Stimulated activated CD8-positive, alpha-beta memory T cell treated with anti-CD3 and anti-CD28 coated beads, Interleukin-7, amount 100 ng/mL, for 1 hour (primary cell): ENCODE measurements at places on chromosomes 7 and 10.

DNA sequence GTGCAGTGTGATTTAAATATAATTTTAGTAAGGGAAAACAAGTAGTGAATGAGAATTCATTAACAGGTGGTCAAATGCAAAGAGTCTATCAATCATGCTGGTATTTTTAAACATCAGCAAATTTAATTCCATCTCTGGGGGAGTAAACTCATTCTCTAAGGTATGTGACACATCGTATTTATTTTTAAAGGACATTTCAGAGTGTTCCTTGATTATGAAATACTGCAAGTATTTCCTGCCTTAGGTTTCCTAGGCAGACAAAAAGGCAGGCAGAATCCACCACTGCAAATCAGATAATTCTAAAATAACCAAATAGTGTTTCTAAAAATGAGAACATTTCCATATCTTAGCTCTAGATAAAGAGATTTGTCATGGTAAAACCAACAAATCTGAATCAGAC lies 193.8 kb downstream of the LRRTM3 start:
- DNase-seq: no peak

GRCh38 chr10:73964743-73965142 lies 33.2 kb upstream of the VCL start:
- no peak for DNase-seq

GRCh38 chr7:43313628-43314378 lies 201.4 kb downstream of the HECW1 start:
- no peak for DNase-seq

- no peak for DNase-seq
Observed at GRCh38 chr10:93085272-93085859, 11.7 kb downstream of the CYP26A1 start.

DNA sequence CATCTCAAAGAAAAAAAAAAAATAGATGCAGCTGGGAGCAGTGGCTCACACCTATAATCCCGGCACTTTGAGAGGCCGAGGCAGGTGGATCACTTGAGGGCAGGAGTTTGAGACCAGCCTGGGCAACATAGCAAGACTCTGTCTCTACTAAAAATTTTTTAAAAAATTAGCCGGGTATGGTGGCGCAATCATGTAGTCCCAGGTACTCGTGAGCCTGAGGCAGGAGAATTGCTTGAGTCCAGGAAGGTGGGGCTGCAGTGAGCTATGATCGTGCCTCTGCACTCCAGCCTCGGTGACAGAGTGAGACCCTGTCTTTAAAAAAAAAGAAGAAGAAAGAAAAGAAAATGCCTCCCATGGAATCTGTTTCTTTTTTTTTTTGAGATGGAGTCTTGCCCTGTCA lies 31.9 kb downstream of the GTF2IRD1 start:
- DNase-seq: no peak

DNA sequence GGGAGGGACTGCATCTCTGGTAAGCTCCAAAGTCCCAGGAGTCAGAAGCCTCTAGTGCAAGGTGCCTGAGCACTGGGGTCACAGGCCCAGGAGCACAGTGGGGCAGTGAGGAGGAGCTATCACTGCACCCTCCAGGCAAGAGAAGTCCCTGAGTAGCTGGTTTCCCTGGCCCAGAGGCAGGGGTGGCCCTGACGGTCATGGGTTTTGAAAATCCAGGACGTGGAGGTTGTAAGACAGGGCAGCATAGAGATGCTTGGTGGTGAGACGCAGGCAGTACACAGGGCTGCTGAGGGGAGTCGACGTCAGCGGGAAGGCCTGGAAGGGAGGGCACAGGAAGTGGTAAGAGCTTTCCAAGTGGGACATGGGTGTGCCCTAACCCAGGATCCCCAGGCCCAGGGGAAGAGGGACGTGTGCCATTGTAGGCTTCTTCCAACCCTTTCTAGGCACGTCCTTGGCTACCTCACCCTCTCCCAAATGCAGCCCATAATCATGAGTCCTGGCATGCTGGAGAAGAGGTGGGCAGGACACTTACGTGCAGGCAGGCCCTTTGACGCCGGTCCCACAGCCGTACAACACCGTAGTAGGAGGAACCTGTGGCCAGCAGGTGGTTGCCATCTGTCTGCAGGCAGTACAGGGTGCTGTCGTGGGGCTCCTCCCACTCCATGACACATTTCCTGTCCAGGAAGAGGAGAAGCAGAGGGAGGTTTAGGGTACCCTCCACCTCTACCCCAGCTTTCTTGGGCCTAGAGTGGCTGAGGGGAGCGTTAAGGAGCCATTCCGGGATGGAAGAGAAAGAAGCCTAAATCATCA lies 23.2 kb downstream of the DPCD start:
- DNase-seq: no peak

DNA sequence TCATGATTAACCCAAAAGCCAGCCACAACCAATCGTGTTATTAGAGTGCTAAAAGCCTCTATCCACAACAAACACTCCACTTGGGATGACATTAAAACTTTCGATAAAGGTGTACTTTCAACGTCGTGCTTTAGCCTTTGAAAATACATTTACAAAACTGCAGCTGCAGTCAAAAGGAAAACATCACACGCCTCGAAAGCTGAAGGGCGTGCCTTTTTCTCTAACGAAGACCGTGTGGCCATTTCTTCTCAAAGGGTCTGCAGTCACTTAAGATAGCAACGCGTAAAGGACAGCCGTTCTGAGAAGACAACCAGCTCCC lies 1.1 kb downstream of the ARHGAP12 start:
- no peak for DNase-seq

DNA sequence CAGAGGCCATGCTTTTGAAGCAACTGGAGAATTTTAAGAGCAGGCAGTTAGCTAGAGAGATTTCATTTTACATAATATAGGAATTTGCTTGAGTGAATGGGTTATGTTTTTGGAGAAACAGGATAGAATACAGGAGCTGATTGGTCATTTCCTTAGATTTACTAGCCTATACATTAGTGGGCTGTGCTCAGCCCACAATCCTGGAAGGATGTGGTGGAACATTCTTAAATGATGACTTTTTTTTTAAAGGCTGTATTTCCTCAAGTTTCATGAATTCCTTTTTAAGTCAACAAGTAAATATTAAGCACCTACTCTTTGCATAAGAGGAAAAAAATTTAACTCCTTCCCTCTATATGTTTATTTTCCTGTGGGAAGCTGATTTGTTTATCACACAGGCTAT lies 314.4 kb upstream of the BMPER start:
- no peak for DNase-seq

DNA sequence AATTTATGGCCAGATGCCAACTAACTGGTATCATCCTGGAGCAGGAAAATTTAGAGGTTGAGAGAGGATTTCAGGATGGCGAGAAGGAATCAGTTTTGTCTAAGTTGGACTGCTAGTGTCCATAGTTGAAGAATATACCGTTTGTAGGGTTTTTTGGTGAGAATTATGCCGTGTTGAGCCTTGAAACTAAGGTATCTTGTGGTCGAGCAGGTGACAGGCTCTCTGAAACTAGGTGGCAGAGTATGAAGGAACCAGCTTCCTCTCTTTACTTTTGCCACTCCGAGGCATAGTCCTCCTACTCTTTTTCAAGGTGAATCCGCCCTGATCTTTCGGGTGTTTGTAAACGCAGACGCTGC lies 9.7 kb downstream of the MDFIC start:
- no peak for DNase-seq

DNA sequence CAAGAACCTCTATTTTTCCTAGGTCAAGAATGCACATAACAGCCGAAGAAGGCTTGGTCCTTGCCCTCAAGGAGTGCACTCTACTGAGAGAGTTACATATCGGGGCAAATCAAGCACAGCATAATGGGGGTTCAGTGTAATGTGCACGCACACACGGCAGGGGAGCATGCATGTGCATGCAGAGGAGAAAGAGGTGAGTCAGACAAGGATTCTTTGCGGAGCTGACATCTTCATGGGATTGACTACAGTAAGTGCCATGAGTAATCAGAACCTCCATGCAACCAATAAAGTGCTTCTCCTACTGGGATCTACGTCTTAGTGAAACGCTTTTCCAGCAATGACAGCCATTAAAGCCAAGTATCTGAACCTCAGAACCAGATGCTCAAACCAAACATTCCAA lies 123.6 kb downstream of the RNF216 start:
- no peak for DNase-seq

- DNase-seq: no peak
Observed at GRCh38 chr7:50121286-50121685, 28.2 kb upstream of the ZPBP start.

- no peak for DNase-seq
Observed at GRCh38 chr10:37269554-37270256, 144.3 kb downstream of the ANKRD30A start.

DNA sequence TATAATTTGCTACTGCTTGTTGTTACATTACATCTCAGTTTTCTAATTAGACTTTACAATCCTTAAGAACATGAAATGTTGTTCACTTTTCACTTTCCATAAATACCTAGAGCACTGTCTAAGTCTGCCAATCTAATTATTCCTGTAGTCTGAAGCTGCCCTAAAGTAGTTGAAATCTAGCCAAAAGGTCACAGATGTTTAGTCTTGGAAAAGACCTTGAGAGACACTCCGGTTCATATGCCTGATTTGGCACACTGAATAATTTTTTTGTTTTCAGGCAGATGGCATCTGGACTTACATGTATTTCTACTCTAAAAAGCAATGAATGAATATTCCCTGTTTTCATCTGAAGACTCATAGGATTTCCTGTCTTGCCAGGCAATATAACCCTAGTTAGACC lies 359.1 kb downstream of the ANKRD7 start:
- DNase-seq: no peak

GRCh38 chr7:51354897-51355296 lies 38.3 kb upstream of the COBL start:
- DNase-seq: no peak

- DNase-seq: no peak
Observed at GRCh38 chr7:130296221-130296951, 3.4 kb downstream of the CPA4 start.

- no peak for DNase-seq
Observed at GRCh38 chr10:104666106-104666505, 25.0 kb downstream of the SORCS3 start.

DNA sequence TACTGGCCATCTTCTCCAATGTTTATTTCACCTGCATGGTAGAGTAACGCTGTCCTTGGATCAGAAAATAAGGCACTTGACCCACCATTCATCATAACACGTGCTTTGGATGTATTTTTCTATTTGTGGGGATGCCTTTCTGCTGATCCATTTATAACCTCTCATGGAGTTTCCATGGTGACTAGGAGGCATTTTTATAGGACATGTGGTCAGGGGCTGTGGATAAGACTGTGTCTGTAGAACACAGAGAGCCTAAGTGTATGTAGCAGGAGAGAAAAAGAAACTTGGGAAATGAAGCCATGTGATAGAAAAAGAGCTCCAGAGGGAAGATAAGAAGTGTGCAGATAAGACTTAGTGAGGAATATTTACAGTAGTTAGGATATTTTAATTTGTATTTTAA lies 184.2 kb downstream of the POU6F2 start:
- DNase-seq: no peak

GRCh38 chr10:97139651-97140048 lies 46.1 kb downstream of the SLIT1 start:
- DNase-seq: no peak

- DNase-seq: no peak
Observed at GRCh38 chr10:7409045-7409731, 1.6 kb downstream of the SFMBT2 start.

DNA sequence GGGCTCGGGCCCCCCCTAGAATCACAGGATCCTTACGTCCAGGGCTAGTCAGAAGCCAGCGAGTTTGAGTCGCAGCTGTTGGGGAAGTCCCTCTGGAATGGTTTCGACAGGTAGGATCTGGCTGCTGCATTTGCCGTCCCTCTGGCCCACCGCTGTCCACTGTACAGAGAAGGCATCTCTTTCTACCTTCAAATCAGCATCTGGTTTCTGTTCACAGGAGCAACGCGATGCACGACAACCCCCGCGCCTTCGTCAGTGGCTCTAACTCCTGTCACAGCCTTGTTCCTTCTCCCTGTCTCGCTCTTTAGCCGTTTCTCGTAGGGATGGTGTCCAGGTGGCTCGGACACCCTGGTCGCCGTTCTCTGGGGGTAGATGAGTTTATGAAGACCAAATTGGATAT lies 11.2 kb upstream of the PFKFB3 start:
- no peak for DNase-seq

GRCh38 chr10:67011981-67012380 lies 86.1 kb downstream of the LRRTM3 start:
- DNase-seq: no peak
